H4 (cell line): ENCODE measurements at places on chromosomes 7 and 10.

DNA sequence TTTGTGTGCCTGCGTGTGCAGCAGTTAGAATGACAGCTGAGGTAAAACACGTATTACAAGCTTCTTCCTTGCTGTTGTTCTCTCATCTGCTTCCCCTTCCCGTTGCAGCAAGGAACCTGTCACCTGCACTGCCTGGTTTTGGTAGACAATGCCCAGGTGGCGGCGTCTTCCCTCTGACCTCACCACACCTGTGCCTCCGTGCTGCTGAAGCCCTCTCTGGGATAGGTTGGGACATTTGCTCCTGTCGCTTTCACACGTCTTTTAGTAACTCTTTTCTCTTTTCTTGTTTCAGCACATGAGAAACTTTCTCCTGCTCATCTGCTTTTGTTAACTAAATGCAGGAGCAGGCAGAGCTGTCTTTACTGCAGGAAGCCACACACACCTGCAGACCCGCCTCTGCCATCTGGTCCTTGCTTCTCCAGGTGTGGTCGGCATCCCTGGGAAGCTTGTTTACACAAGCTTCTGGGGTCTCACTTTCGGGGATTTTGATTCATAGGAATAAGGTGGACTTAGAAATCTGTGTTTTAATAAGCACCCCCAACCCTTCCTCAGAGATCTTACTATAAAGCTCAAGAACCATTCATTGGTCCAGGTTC lies 60.7 kb upstream of the EXOC6 start:
- DNase-seq: no peak

DNA sequence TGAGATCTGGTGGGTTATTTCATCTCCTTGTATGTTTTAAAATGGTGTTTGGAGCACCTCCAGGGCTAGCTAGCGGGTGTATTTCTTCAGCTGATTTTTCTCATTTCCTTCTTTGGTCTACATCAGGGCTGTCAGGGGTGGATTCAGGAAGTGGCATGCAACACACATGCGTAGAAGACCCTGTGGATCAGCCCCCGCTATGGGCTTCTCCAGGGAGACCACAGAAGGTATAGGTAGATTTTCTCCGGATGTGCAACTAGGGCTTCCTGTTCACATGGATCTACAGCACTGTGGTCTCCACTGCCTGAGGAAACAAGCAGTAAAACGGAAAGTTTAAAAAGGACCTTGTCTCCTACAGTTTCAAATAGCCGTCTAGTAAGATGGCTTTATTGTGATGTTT lies 10.4 kb downstream of the NUB1 start:
- no peak for DNase-seq

DNA sequence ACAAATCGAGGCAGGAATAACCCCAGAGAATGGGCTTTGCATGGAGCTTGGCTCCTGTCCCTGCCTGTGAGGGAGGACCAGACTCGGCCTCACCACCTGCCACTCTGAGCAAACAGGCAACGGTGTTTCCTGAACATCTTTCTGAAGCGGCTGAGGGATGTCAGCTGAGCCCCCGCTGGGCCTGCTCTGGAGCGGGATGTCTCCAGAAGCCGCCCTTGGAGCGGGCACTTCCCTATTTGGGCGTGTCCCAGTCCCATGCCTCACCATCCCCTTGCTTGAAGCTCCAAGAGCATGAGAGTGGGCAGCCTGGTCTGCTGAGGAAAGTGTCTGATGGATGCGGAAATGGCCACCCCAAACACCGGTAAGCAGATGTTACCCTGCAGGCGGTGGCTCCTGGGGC lies 10.2 kb downstream of the ALKBH4 start:
- no peak for DNase-seq

GRCh38 chr10:29387269-29387668 lies 98.4 kb downstream of the LYZL1 start:
- no peak for DNase-seq

- peak; percentile 34 for DNase-seq
Measured at GRCh38 chr10:97534746-97535367, 36.1 kb downstream of the UBTD1 start.

- no peak for DNase-seq
Measured at GRCh38 chr7:51817694-51818225, 501.2 kb upstream of the COBL start.

GRCh38 chr7:118918556-118918955 lies 694.1 kb downstream of the ANKRD7 start:
- DNase-seq: peak; percentile 42

DNA sequence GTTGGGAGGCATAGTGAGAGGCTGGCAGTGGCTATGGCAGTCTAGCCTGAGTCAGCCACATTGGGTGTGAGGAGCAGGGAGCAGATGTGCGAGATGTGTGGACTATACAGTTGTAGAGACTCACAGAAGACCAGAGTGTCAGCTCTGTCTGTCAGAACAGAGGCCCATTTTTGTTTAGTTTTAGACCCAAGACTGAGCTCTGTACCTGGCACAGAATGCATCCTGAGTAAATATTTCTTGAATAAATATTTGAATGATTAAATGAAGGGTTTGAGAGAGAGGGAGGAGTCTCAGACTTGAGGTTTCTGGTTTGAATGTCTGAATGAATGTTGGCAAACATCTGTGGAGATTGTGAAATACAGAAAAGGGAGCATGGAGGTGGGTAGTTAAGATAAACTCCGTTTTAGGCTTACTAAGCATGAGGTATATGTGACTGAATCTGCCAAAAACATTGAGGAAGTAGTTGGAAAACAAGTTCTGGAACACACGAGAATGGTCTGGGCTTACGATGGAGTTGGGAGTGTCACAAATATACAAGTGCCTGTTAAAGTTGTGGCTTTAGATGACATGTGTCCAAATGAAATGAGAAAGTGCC lies 3.6 kb downstream of the SEC23IP start:
- DNase-seq: peak; percentile 81

GRCh38 chr7:100589341-100589947 lies 3.3 kb downstream of the FBXO24 start:
- DNase-seq: no peak

GRCh38 chr10:74598891-74599566 lies 227.4 kb upstream of the KAT6B start:
- no peak for DNase-seq

- no peak for DNase-seq
Measured at GRCh38 chr10:20552382-20552781, 344.7 kb downstream of the NEBL start.

DNA sequence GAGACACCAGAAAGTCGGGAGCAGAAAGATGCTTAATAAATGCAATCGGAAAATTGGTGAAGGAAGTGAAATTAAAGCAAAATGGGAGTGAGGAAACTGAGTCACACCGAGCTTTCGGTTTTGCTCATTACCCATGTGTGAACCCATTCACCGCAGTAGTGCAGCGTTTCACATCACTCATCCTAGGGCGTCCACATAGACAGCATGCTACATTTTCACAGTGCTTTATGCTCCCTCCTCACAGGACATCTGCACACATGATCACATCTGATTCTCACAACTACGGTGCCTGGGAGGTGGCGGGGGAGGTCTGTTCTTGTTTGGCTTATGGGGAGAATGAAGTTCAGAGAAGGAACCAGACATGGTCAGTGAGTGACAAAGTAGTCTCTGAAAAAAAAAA lies 36.6 kb upstream of the ATP6V0A4 start:
- DNase-seq: no peak

GRCh38 chr7:2018569-2019460 lies 213.9 kb downstream of the MAD1L1 start:
- DNase-seq: peak; percentile 61

DNA sequence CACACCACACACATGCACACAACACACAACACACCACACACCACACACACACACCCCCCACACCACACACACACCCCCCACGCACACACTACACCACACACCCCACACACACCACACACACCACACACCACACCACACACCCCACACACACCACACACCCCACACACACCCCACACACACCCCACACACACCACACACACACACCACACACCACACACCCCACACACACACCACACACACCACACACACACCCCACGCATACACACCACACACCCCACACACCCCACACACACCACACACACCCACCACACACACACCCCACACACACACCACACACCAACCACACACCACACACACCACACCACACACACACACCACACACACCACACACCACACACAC lies 16.4 kb downstream of the UCN3 start:
- no peak for DNase-seq

DNA sequence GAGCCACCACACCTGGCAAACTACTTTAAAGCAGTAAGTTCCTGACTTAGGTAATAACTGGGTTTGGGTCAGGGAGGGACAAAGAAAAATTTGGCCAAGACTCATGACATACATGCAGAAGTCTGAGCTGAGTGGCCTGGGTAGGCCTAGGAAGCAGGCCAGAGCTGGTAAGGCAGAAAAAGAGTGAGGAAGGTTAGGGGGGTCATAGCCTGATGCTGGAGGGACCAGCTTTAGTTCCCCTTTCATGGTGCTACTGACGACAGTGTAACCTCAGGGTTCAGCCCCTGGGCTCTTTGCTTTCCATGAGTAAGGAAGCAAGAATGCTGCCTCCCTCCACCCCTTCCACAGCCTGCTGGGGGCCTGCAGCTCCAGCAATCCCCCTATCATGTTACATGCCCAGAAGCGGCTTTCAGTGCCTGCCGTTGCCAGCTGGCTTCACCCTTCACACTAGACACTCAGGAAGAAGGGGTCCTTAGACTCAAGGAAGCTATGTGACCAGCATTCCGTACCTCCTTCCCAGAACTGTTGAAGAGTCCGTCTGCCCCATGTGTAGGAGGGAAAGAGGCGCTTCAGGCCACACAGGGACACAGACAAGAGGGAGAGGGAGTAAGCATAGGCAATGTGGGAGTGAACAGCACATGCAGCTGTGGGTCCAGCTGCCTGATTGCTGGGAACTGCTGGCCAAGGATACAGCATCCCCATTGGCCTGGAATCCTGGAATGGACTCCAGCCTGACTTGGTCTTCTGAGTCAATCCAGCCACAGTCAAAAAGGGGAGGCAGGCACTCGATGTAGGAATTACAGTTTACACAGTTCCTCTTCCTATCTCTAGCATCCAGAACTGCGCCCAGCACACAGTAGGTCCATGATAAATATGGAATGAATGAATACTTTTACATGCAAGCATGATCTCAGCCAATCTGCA lies 4.1 kb upstream of the PLAU start:
- peak; percentile 97 for DNase-seq

DNA sequence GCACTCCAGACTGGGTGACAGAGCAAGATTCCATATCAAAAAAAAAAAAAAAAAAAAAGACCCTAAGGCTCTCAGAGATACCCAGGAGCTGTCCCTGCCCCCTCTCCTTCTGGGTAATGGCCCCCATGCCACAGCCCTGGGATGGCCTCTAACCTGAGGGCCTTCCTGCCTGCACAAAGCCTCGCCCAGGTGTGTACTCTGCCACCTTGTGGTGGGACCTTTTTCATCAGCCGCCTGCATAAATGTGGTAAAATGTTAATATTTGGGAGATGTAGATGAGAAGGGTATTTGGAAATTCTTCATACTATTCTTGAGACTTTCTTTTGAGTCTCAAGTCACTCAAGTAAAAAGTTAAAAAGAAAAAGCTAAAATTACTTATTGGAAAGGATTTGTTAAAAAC lies 46.3 kb upstream of the RNF216 start:
- no peak for DNase-seq

GRCh38 chr7:112497481-112497880 lies 16.7 kb downstream of the LSMEM1 start:
- DNase-seq: no peak

DNA sequence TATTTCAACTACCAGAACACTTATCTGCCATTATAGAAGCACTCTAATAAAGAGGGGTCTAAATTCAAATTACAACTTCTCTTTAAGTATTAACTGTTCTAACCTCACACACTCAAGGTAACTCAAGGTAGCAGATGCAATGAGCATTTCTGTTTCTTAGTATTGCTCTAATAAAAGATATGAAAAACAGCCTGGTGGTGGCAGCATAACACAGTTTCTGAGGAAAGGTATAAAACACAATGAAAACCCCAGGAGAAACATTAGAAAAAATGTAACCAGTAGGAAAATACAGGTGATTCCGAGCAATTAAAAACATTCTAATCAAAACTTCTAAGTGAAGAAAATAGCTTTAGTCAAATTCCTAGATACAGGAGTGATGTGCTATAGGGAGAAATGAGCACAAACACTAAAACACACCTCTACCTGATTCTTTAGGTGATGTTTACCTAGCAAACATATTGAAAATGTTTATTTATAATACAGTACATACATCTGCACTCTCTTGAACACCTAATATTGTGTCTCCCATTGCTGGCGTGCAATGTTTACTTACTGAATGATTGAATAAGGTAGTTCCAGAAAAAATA lies 3.5 kb downstream of the MKRN1 start:
- DNase-seq: peak; percentile 37

- DNase-seq: no peak
Measured at GRCh38 chr10:88114368-88114767, 250.9 kb downstream of the PTEN start.

GRCh38 chr7:28070297-28071055 lies 110.1 kb downstream of the JAZF1 start:
- DNase-seq: no peak

- no peak for DNase-seq
Measured at GRCh38 chr10:76666891-76667290, 970.7 kb downstream of the KCNMA1 start.

DNA sequence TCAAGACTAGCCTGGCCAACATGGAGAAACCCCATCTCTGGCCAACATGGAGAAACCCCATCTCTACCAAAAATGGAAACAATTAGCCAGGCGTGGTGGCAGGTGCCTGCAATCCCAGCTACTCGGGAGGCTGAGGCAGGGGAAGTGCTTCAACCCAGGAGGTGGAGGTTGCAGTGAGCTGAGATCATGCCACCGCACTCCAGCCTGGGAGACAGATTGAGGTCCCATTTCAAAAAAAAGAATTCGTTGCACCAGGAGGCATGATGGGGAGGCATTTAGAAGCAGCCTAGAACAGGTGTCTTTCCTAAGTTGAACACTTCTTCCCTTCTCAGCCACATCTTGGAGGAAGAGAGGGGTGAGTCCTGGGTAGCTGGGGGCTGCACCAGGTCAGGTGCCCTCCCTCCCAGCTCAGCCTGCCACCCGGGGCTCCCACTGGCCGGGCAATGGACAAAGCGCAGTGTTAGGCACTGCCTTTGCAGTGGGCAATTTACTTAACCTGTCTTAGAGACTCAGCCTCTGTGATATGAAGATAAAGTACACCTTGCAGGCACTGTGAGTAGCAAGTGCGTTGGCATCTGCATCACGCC lies 726.8 kb downstream of the PARD3 start:
- no peak for DNase-seq

DNA sequence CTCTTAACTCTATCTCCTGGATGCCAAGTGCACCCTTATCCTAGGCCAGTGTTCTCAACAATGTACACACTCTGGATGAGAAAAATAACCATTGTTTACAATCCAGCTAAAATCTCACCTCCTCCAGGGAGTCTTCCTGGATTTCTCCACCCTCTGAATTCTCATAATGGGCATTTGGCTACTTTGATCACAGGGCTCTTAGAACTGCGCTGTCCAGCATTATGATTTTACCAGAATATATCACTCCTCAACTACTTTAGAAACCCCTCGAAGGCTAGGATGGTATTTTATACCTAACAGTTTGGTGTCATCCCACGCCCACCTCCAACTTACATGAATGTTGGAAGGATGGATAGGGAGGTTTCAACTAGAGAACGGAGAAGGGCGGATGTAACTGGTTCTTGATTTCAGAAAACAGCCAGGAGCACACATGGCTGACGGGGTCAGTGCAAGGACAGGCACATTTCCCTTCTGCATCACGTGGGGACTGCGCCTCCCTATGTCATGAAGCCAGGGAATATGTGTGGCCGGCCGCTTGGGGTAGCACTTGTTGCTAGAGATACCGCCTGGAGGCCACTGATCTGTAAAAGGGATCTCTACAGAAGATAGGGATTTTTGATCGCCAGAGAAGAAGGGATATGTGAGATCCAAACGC lies 1.2 kb upstream of the ATP6V0E2 start:
- DNase-seq: peak; percentile 86
